Mesothelial cell of epicardium (in vitro differentiated cells): ENCODE measurements at places on chromosomes 3 and 15. TPM values are rescaled to one million over a fixed set of nuclear protein-coding genes. Genes with fewer than 3 reads are reported as not detected.

Gene LPCAT4
- 88.7 to 91.3 TPM (median 91.1 TPM) in 3 replicates for total RNA-seq

Gene MASP1
- 1.4 to 2.4 TPM (median 1.5 TPM) in 3 replicates for total RNA-seq

Gene KLHL40
- total RNA-seq, result not detected in 3 replicates

Gene CADM2
- total RNA-seq, result 2.6 to 3.3 TPM (median 3.1 TPM) in 3 replicates

Gene LMOD3
- total RNA-seq, result not detected in 3 replicates

Gene REC114
- total RNA-seq, result not detected in 3 replicates

Gene ARPP21
- 0.67 to 1.1 TPM (median 0.68 TPM) in 3 replicates for total RNA-seq

Gene CXCR6
- not detected in 3 replicates for total RNA-seq

Gene NR1I2
- total RNA-seq, result 0.07 to 0.20 TPM (median 0.11 TPM) in 3 replicates

Gene BSN
- 0.67 to 0.75 TPM (median 0.69 TPM) in 3 replicates for total RNA-seq

Gene SLC12A1
- total RNA-seq, result 0.13 to 0.31 TPM (median 0.14 TPM) in 3 replicates

Gene SMAD6
- 164 to 176 TPM (median 176 TPM) in 3 replicates for total RNA-seq

Gene ANKUB1
- total RNA-seq, result 0.13 to 0.34 TPM in 2 of 3 replicates, not detected in the other
